Left hindlimb (tissue), 1 donor: ENCODE measurements at places on chromosomes 3 and 15.

GRCh38 chr3:22159004-22159695 lies 408.1 kb upstream of the ZNF385D start:
- DNase-seq: no peak

- DNase-seq: no peak
These were observed 249.0 kb downstream of the AGBL1 start for GRCh38 chr15:86328658-86329057.

GRCh38 chr3:185759512-185759911 lies 65.3 kb downstream of the IGF2BP2 start:
- no peak for DNase-seq

DNA sequence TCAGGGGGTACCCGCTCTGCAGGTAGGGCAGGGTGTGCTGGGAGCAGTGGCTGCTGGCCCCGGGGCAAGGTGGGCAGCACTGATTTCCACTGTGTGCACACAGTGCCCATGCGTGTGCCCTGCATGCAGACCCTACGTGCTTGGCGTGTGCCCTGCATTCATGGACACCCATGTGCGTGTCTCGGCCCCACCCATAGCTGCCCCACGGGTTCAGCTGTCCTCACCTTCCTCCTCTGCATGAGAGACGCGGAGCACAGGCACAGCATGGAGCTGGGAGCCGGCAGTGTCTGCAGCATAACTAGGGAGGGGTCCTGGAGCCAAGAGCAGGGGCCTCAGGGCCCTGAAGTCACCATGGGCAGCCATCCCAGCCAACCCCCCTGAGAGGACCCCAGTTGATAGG lies 1.6 kb upstream of the UCN2 start:
- no peak for DNase-seq

GRCh38 chr15:93005133-93005532 lies 83.9 kb downstream of the RGMA start:
- DNase-seq: no peak

DNA sequence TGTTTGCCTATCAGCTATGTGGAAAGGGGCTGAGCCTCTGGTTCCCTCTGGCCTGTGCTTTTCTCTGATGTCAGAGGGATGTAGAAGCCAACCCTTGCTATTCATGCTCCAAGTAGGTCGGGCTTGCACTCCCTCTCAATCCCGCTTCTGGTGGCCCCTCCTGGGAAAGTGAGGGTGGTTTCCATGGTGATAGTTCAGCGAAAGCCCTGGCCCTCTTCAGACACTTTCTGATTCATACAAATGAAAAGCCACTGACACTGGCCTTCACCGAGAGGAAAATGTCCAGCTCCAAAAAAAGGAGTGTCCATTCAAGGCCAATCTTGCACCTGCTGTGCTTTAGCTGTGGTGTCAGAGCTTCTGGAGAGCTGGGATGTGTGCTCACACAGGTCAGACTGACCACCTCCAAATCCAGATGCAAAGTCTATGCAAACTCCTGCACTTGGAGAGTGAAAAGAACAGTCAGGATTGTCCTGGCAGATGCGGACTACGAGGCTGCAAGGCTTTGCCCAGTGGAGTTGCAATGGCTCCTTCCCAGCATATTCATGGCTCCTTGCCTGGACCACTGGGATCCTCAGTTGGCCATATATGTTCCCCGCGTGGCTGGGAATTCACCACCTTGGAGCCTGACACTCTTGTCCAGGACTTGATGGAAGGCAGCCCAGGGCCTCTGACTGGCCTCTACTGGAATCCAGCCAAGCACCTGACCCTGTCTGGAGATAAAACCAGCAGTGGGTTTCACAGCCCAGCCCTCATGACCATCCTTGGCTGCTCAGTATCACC lies 96.6 kb downstream of the CEMIP start:
- DNase-seq: peak; percentile 84

GRCh38 chr15:98321896-98322295 lies 326.4 kb upstream of the IGF1R start:
- DNase-seq: no peak

DNA sequence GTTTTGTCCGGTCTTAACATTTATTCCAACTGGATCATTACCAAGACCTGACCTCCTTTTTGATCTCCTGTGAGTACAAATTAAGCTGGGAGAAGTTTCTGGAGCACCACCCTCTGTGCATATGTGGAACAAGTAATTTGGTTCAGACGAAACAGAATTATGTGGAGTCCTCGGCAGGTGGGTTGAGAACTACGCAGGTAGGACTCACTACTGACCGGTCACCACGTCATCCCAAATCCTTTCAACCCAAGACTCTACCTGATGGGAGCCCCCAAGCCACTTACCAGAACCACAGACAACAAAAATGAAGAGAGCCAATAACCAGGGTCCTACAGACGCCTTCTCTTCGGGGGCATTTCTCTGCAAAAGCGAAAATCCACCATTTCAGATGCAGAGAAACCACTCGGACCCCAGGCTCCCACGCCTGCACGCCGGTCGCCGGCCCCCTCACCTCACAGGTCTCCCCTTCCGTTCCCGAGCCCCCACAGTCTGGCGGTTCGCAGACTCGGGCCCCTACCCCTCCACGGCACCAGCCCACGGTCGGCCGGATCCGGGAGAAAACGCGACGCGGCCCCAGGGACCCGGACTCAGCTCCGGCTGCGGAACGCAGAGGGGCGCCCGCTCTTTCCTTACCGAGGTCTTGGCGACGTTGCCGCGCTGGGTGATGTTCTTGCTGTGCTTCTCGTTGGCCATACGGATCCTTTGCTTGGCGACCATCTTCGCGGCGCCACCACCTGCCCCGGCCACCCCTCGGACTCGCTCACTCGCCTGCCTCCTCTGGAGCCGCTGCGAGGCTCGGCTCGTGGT lies 674 bp downstream of the SERP1 start:
- peak; percentile 66 for DNase-seq

GRCh38 chr3:183545708-183546107 lies 9.8 kb downstream of the KLHL6 start:
- DNase-seq: no peak
